HTR-8/SVneo (cell line): ENCODE measurements at places on chromosomes 1 and 21.

DNA sequence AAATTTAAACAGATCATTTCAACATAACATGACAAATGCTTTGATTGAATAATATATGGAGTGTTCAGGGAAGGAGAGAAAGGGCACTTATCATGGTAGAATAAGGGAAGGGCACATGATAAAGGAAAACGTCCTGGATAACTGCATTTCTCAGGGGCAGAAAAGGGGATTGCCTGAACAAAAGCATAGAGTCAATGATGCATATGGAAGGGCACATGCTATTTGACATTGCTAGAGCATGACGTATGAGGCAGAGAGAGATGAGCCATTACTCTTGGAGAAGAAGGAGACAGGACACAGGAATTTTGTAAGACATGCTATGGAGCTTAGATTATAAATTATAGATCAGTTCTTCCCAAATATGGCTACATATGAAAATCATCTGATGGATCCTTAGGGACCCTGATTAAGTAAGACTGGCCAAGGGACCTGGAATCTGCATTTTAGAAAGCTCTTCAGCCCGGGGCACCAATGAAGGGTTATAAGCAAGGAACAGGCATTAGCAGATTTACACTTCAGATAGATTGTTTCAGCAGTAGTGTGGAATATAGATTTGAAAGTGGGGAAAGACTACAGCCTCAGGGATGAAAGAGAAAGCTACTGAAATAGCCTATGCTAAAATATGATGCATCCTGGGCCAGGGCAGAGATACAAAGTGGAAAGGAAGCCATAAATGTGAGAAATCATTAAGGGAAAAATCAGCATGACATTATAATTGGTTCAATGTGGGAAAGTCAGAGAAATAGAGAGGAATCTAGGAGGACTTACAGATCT, 21.3 kb downstream of the FMO2 start:
- DNase-seq: no peak

DNA sequence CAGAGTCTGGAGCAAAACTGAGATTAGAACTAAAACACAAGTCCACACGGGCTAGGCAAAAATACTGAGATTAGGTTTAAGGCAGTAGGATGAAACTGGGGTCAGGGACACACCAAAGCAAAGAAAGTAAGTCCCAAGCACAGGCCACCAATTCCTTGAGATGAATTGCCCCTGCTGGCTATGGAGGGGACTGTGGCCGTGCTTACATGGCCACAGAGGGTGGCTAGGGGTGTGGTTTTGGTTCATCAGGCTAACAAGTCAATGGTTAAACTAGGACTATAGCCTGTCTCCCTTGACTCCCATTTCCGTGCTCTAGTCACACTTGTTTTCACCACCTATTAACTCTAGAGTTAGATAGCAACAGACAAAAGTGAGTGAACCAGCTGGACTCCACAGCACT, 394.8 kb downstream of the PBX1 start:
- no peak for DNase-seq

GRCh38 chr1:223077247-223077833, 65.7 kb downstream of the TLR5 start:
- DNase-seq: no peak

DNA sequence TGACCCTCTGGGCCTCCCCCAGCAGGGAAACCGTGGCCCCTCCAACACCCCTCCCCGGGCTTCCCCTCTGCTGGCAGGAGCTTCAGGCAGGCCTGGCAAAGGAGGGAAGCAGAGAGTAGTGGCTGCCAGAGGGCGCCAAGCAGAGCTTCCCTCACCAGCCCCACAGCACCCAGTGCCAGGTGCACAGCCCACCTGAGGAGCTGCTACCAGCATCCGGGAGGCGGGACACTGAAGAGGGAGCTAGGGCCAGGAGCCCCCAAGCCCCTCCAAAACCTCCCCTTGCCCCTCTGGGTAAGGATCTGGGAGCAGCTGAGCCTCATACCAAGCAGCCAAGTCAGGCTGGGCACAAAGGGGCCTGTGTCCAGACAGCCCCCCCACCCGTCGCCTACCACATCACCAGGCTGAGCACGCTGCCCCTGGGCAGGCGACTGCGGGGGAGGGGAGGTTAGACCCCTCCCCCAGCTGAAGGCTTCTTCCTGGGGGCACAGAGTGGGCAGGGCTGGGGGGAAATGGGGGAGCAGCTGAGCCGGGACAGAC, 19.6 kb downstream of the CCDC24 start:
- no peak for DNase-seq

DNA sequence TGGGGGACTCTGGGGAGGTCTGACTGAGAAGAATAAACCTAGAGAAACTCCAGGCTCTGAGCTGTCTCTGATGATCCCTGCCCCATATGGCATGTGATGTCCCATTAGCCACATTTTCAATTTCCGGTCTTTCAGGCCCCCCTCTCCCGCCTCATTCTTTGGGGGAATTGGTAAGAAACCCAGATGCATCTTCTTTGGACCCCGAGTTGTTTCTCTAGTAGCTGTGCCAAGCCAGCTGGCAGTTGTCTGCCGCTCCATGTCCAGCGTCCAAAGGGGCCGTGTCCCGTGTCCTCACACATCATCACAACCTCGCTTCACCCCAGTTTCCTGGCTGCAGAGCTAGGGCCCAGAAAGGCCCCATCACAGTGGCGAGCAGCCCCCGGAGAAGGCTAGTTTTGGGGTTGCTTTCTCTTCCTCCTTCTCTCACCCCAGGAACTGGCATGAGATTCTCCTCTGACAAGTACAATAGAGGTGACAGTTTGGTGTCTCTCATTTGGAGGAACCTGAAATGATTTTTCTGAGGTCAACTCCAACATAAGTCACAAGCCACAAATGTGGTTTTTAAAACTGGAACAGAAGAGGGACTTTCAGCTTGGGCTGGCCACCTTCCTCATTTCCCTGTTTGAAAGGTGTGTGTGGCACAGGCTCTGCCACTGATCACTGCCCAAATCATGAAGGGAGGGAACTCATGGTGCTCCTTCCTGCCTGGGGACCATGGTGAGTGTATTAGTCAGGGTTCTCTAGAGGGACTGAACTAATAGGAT, 6.4 kb upstream of the GPR157 start:
- DNase-seq: no peak

GRCh38 chr1:209250861-209251636, 332.5 kb upstream of the CAMK1G start:
- no peak for DNase-seq

DNA sequence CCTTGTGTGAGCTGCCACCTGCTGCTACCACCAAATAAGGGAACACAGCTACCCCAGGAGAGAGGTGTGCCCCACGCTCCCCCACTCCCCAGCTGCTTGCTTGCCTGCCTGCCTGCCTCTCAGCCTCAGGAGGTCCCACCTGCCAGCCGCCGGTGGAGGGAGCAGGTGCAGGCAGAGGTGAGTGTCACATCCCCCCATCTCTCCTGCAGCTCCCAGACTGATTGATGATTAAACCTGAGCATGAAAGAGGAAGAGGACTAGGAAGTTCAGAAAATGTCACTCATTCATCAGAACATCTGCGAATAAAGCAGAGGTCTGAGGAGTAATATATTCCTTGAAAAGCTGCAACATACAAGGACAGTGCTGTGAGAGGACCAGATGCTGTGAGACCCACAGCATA, 58.6 kb upstream of the HIVEP3 start:
- no peak for DNase-seq

DNA sequence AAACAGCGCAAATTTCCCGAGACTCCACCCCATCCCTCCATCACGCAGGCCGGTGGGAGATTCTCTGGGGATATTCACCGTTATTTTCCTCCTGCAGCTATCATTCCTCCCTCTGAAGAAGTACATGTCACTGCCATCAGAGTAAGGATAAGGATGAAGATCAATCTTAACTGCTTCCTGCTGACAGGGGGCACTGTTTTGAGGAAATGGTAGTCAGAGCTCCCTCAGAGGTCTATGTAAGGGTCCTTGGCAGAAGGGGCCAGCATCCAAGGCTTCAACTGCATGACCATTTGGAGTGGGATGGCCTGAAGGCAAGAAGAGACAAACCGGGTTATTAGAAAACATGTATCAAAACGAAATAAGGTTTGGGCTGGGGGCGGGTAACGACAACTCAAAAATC, 111.5 kb downstream of the KCNK1 start:
- DNase-seq: no peak

GRCh38 chr1:178921499-178921898, 50.6 kb upstream of the ANGPTL1 start:
- no peak for DNase-seq

DNA sequence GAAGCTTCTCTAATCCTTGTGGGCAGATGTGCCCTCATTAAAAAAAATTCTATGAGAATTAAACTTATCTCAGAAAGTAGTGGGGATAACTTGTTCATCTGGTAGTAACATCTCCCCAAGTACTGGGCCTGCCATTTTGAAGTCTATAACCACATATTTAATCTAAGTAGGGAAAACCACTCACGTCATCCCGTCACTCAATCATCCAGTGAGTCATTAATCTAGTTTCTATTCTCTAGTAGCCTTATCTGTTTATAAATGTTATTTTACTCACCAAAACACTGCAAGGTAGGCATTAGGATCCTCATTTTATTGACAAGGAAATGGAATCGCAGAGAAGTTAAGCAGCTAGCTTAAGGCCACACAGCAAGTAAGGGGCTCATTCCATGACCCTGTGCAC, 221.9 kb downstream of the ATG4C start:
- no peak for DNase-seq

GRCh38 chr1:219798283-219799030, 129.9 kb downstream of the SLC30A10 start:
- DNase-seq: peak; percentile 15

DNA sequence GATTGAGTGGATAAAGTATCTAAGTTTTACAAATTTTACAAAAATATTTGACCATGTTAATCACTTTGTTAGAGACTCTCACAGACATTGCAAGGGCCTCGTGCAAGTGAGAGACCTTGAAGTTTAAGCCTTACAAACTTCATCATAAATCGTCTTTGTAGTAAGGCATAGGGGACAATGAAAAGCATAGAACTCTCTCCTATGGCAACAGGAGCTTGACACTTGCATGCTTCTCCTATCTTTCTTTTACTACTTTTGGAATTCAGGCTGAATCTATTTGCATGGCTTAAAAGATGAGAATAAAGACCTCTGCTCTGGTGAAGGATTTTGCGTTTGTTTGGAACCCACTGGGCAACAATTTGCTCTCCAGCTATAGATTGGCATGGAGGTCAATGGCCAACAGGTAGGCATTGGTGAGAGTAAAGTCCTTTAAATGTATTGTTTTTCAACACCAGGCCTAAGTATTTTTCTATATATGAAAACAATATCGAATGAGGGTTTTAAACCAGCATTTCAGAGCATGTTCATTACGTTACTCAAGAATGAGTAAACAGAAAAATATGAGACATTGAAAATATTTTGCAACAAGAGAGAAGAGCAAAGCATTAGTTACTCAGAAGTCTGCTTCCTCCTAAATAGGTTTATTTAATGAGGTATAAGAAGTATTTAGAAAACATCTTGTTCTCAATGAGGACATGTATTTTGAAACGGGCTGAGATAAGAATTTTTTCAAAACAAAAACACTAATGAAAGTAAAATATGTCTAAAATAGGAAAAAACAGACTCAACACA, 192.2 kb downstream of the TGFB2 start:
- DNase-seq: peak; percentile 51

- DNase-seq: no peak
Measured at GRCh38 chr1:10225573-10225972, 15.2 kb downstream of the KIF1B start.

GRCh38 chr1:78044796-78045562, 787 bp upstream of the GIPC2 start:
- no peak for DNase-seq

DNA sequence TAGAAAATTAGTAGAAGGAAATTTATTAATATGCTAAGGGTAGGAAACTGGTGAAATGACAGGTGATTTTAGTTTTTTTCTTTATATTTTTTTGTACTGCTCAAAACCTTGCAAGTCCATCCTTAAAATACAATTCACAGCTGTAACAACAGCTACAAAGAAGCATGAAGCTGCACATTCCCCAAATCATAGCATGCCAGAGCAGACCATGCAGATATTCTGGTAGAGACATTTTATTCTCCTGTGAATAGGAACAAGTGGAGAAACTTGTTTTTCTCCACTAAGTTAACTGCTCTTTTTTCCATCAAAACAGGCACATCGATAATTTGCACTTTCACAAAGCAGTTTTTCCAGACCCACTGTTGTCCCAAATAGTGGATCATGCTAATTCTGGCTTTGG, 1125.7 kb downstream of the BRINP3 start:
- DNase-seq: no peak

DNA sequence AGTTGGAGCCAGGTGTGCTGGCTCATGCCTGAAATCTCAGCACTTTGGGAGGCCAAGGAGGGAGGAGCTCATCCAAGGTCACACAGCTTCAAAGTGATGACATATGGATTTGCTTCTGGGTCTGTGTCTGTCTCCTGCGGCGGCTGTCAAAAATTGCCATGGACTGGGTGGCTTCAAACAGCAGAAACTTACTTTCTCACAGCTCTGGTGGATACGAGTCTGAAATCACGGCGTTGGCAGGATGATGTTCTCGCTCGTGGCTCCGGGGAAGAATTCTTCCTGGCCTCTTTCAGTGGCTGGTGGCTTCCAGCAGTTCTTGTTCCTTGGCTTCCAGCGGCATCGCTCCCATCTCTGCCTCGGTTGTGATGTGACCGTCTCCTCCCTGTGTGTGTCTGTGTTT, 314.8 kb upstream of the C1orf174 start:
- DNase-seq: no peak

GRCh38 chr1:201072149-201072548, 40.1 kb downstream of the CACNA1S start:
- no peak for DNase-seq

DNA sequence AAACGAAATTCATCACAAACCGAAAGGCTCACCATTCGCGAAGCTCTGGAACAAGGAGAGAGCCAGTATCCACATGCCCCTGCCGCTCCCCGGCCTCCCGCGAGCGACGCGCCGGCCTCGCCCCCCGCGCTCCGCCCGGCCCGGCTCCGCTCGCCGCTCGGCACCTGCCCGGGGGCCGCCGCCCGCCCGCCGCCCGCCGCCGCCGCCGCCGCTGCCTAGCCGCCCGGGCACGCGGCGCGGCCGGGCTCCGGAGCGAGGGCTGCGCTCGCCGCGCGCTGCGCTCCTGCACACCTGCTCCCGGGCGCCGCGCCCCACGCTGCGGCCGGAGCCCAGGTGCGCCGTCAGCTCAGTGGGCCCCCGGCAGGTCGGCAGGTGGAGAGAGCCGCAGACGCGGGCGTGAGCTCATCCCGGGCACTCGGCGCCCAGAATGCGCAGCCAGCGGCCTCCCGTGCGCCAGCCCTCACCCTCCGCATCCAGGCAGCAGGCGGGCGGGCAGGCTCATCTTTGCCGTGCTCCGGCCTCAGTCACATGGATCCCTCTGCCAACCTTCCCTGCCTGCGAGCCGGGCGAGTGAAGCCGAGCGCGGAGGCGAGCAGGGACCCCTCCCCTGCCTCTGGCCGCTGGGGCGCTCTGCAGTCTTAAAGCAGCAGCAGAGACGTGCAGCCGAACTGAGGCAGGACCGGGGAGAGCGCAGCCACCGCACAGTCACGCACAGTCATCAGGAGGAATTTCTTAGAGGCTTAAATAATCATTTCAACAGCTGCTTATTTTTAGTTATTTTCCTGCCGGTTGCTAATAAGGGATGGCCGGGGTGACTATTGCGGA, at the start of gene DSCAM:
TSS of gene DSCAM (minus strand) at position 572 of the 825 bp plus-strand sequence. CDS start at position 75, 497 bp downstream.
- DNase-seq: no peak

GRCh38 chr1:232038706-232039677, 412.4 kb downstream of the DISC1 start:
- no peak for DNase-seq
